ENCODE measurements at places on chromosomes 16 and 17. TPM values are rescaled to one million over a fixed set of nuclear protein-coding genes. Genes with fewer than 3 reads are reported as not detected.

CSNK1D gene
- 107 TPM for total RNA-seq

GRCh38 chr17:27378482-27379175, 77.6 kb upstream of the KSR1 start:
- H3K4me3 ChIP-seq, result no peak overlapping the region
- no peaks in the 10 kb centered on the region for H3K4me1 ChIP-seq
- no peak for DNase-seq
- no peak overlapping the region for H3K27ac ChIP-seq
- H3K36me3 ChIP-seq, result peaks cover 13% of the 10 kb centered on the region

DNA sequence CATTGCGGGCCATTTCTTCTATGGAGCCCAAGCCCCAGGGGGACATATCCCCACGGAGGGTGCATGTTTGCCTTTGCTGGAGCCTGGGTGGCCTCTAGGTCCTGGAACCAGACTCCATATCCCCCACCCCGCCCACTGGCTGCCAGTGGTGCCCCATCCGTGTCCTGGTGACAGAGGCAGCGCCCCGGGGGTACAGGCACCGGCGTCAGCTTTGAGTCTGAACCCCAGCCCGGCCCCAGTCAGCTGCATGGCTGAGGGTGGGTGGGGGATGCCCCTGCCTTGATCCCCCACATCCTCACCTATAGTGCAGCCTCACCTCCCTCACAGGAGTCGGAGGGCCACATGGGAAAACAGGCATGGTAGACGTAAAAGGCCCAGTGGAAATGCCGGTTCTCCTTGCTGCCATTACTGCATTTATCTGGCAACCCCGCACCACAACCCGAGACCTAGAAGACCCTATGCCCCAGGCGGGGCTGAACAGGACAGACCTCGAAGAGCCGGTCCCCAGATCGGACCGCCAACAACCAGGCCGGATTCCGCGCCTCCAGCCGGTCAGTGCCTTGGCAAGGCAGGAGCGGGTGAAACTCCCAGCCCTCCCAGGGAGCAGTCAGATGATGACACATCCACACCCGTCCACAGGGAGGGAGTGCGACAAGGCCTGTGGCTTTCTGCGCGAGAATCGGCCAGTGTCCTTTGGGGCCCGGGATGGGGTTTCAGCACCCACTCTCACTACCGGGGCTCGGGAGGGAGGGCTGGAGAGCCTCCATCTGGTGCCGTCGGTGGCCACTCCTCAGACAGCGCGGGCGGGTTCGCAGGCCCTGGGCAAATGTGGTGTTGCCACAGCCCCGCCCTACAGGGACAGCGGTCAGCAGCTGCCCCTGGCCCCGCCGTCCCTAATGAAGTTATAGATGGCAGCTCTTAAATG, 11.9 kb upstream of the SSTR5 start:
- no peak for DNase-seq
- H3K4me1 ChIP-seq, result no peaks in the 10 kb centered on the region
- no peak overlapping the region for H3K4me3 ChIP-seq
- H3K36me3 ChIP-seq, result peaks cover 4% of the 10 kb centered on the region
- H3K27ac ChIP-seq, result no peak overlapping the region

DNA sequence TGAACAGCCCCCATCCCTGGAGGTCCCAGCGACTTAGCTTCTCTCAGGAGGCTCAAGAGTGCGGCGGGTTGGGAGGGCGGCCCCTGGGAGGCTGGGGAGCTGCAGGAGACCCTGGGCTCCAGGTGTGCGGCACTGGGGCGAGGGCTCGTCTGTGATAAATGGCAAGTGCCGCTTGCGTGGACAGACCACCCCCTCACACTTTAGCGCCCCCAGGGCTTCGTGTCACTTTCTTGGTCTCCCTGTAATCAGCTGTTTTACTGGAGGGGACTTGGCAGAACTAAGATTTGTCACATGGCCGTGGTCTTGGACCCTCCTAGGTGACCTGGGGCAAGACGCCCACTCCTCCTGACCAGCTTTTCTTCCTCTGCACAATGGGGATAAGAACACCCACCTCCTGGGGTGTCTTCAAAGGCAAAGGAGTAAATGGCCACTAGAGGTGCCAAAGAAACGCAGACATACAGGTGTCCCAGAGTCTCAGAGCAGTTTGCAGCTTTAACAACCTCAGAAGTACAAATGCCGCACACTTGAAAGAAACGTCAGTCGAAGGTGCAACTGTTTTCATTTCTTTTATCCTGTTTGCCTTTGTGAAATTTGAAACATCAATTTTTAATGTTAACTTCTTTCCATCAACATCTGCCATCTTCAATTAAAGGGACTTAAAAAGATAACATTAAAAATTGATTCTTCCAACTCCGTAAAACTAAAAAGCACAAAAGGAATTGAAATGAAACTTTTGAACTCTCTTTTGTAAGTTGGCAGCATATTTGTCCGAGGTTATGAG, 946 bp downstream of the OSGIN1 start:
- no peaks in the 10 kb centered on the region for H3K27me3 ChIP-seq
- peak overlapping the region; percentile 53 for H3K4me3 ChIP-seq
- H3K4me1 ChIP-seq, result peaks cover 8% of the 10 kb centered on the region
- no peak overlapping the region for H3K27ac ChIP-seq

DNA sequence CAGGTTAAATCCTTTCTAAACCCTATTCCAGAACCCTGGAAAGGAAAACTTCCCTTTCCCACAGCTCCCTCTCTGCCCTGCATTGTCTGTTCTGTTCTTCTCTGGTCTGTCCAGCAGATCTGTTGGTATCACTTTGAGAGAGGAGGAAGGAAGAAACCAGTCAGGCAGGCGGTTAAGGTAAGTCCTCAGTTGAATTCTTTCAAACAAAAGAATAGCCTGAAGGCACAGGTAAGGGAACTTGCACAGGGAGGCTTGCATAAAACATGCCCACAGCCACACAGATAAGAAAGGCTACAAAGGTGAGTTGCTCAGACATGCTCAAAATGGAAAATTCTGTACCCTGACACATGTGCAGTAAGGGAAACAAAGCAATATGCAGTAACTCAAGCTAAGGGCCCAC, 595.7 kb upstream of the CDH5 start:
- peaks cover 64% of the 10 kb centered on the region for H3K4me1 ChIP-seq
- H3K27ac ChIP-seq, result no peak overlapping the region
- peaks cover 38% of the 10 kb centered on the region for H3K36me3 ChIP-seq
- peaks cover 13% of the 10 kb centered on the region for H3K27me3 ChIP-seq
- no peak for DNase-seq

GRCh38 chr17:61884864-61885263, 21.5 kb upstream of the BRIP1 start:
- H3K36me3 ChIP-seq, result peaks cover 27% of the 10 kb centered on the region
- H3K27me3 ChIP-seq, result no peaks in the 10 kb centered on the region
- DNase-seq, result no peak

DNA sequence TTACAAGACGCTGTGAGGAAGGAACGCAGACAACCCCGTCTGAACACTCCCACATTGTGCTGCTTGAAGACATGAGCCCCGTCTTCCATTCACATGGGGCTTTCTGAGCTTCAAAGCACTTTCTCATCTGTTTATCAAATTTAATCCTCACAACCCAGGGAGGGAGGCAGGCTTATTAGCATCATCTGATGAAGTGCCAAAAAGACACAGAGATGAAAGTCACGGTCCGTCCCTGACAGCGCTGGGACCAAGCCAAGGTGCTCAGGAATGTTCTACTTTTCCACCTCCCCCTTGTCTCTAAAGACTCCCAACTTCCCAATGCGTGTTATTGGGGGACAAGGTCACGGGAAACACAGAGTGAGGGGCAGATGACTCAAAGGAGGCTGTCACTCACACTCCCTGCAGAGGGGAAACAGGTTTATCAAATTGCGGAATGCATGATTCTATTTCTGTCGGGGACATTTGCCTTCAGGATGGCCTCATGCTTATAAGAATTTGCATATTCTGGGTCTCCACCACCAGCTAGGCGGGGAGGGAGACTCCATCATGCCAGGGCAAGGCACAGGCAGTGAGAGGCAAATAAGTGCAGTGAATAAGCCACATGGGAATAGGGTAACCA, 10.7 kb downstream of the XYLT1 start:
- H3K4me3 ChIP-seq, result no peak overlapping the region
- peaks cover 23% of the 10 kb centered on the region for H3K36me3 ChIP-seq
- H3K27ac ChIP-seq, result no peak overlapping the region
- peaks cover 56% of the 10 kb centered on the region for H3K4me1 ChIP-seq
- no peaks in the 10 kb centered on the region for H3K27me3 ChIP-seq

GRCh38 chr16:82943371-82943770, 316.6 kb downstream of the CDH13 start:
- H3K27me3 ChIP-seq, result no peaks in the 10 kb centered on the region
- H3K4me1 ChIP-seq, result no peaks in the 10 kb centered on the region
- no peak overlapping the region for H3K4me3 ChIP-seq

DNA sequence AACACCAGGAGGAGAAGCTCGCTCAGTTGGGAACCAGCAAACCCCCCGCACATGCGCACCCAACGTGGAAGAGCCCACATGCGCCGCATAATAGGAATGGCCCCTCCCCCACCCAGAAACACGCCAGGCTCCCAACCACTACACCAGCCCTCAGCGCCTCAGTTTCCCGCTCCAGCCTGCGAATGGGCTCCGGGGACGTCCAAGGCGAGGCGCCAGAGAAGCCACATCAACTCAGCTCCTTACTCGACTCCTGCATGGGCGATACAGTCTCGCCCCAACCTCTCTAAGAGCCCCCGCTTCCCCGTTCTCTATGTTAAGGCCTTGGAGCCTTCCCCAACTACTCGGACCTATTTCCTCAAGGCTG, 504 bp downstream of the SRSF1 start:
- DNase-seq, result peak; percentile 33
- peaks cover 49% of the 10 kb centered on the region for H3K4me1 ChIP-seq
- H3K27ac ChIP-seq, result peak overlapping the region; percentile 100
